Stimulated activated CD8-positive, alpha-beta memory T cell treated with anti-CD3 and anti-CD28 coated beads, Interleukin-12 subunit alpha, Interleukin-12 subunit beta, amount 100 ng/mL, for 4 hours (primary cell): ENCODE measurements at places on chromosomes 5 and 9.

DNA sequence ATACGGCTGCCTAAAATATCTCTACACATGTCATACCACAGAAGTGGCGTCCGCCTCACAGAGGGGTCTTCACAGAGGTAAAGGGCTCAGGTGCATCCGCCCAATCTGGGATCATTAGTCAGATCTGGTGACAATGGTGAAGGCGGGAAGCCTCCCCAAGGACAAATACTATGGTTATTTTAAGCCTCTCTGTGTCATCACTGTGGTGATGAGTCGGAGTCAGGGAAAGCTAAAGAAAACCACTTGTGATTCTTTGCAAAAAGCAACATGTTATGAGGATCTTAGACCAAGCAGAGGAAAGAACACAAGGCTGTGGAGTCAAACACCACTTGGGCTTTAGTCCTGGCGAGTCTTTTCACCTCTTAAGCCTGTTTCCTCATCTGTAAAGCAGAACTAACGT lies 190.4 kb downstream of the DRD1 start:
- DNase-seq = no peak

DNA sequence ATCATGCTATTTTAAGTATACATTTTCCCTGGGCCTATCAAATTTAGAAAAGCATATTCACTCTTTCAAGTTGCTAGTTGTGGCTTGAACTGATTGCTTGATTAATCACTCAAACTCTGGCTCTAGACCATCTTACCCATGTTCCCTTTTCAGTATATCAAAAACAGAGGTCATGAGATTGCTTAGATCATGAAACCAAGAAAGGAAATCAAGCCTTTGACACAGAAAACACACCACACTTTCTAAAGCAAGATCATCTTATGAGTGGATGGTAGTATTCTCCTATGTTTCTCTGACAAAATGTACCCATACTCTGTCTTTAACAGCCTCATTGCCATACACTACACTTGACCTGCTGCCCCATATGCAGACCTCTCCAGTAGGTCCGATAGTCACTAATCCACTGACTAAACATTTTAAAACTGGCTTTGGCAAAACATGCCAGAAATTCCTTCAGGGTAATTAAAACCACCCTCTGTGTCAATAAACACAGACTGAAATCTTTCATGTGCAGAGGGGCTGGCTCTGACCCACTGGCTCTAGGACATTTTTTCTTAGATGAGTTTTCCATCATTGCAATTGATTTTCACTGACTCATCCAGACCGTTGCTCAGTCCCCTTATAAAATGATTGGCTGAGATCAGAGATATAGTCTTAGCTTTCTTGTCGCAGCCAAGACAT lies 18.2 kb downstream of the PPP2R2B start:
- no peak for DNase-seq

- no peak for DNase-seq
Observed at GRCh38 chr5:80711938-80712337, 57.2 kb upstream of the DHFR start.

DNA sequence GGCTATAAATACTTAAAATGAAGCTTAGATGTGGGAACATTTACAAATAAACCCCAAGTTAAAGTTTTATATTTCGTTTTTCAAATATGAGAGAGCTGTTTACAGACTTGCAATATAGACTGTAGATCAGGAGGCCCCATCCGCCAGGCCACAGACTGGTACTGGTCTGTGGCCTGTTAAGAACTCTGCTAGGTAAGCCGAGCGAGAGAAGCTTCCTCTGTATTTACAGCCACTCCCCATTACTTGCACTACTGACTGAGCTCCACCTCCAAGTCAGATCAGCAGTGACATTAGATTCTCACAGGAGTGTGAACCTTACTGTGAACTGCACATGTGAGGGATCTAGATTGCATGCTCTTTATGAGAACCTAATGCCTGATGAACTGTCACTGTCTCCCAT lies 561.4 kb upstream of the FAM174A start:
- DNase-seq = no peak

GRCh38 chr5:158511454-158511853 lies 588.3 kb downstream of the EBF1 start:
- DNase-seq = no peak

GRCh38 chr9:8872802-8873201 lies 1073.2 kb upstream of the DMAC1 start:
- DNase-seq = no peak

DNA sequence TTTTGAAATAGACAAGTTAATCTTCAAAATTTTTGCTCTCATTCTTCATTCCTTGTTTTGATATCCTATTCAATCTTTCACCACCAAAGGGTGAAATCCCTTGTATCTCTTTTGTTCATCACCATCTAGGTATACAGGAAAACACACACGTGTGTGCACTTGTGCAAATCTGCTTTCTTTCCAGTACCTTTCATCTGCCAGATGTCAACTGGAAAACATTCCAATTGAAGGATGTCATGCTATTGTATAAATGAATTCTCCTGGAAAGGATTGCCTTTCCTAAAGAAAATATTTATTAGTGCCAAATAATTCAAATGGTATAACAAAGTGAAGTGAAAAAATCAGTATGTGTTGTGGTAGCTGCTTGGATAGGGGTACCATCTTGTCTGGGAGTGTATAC lies 123.7 kb downstream of the RANBP17 start:
- no peak for DNase-seq

DNA sequence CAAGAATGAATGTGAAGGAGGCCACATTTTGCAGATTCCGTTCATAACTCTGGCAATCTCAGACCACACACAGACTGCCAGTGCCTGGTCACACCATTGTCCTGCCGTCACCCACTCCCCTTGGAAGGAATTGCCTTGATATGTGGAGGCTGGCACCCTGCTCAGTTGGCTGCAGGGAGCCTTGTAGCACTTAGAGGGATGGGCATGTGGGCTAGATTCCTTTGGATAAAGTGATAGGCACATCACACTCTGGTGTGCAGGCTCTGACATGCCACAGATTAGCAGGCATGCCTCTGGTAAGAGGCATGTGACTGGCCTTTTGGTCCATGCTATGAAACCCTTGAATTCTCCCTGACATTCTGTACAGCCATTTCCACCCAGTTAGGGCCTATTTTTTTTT lies 254.6 kb upstream of the PIK3R1 start:
- DNase-seq = no peak

- DNase-seq = no peak
Observed at GRCh38 chr5:107184871-107185270, 485.9 kb downstream of the EFNA5 start.

- no peak for DNase-seq
Observed at GRCh38 chr9:121561385-121562222, 62.0 kb upstream of the GGTA1 start.

GRCh38 chr9:130255631-130256134 lies 9.9 kb upstream of the HMCN2 start:
- DNase-seq = no peak

GRCh38 chr5:15752663-15753285 lies 252.8 kb downstream of the FBXL7 start:
- DNase-seq = no peak

- DNase-seq = no peak
Observed at GRCh38 chr5:1772634-1773033, 27.0 kb downstream of the MRPL36 start.

- DNase-seq = no peak
Observed at GRCh38 chr5:98599016-98599415, 174.4 kb upstream of the RGMB start.

- no peak for DNase-seq
Observed at GRCh38 chr5:1549475-1550030, 25.8 kb upstream of the LPCAT1 start.

DNA sequence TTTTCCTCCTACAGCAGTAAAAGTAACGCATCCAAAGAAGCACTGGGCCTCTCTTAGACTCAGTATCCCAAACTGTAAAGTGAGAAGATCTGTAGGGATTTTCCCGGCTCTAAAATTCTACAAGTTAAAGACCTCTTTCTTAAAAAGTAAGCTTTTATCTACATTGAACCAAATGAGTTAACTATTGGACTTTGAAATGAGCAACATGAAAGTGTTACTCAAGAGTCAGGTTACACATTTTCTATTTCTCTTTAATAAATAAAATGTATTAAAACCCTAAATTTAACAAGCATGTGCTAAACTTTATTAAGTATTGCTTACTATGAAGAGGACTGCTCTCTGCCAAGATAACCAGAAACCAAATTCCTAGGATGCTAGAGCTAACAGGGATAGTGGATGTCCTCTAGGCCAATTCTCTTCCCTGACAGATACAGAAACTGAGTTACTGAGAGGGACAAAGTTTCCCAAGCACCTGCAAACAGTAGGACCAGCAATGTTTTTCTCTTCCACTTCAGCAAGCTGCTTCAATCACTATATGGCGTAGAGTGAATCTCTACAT lies 21.7 kb downstream of the NFIB start:
- no peak for DNase-seq

DNA sequence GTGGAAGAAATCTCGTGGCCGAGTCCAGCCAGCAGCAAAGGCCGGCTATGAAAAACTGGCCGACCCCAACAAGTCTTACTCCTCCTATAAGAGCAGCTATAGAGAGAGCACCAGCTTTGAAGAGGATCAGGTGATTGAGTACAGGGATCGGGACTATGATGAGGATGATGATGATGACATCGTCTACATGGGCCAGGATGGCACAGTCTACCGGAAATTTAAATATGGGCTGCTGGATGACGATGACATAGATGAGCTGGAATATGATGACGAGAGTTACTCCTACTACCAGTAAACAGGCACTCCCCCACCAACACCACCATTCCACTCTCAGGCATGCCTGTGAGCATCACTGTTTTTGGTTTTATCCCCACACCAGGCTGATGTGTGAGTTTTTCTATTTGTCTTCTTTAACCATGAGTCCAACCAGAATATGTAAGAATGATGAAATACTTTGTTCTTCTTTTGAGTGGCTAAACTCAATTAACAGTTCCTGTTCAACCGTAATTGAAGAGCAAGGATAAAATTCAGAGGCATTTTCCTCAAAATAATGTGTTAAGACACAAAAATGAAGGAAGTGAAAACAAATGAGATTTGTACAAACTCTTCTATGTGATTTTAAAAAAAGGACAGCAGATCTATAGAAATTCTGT lies 35.5 kb downstream of the RFK start:
- DNase-seq = no peak

GRCh38 chr5:39829441-39829840 lies 404.7 kb upstream of the DAB2 start:
- DNase-seq = no peak

GRCh38 chr9:110111868-110112267 lies 96.1 kb downstream of the C9orf152 start:
- DNase-seq = no peak

GRCh38 chr5:98941131-98941883 lies 12.5 kb upstream of the CHD1 start:
- DNase-seq = no peak

DNA sequence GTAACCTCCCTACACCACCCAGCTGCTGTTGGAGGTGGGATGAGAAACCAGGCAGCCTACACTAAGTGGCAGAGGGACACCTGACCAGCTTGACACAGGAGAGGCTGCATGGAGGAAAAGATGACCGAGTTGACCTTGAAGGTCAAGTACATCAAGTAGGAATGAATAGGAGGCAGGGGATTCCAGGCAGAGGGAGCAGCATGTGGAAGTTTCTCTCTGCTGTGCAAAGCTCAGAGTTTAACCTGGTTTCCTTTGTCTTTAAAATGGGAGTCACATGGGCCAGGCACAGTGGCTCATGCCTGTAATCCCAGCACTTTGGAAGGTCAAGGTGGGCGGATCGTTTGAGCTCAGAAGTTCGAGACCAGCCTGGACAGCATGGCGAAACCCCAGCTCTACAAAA lies 32.6 kb downstream of the SPRY4 start:
- DNase-seq = no peak

DNA sequence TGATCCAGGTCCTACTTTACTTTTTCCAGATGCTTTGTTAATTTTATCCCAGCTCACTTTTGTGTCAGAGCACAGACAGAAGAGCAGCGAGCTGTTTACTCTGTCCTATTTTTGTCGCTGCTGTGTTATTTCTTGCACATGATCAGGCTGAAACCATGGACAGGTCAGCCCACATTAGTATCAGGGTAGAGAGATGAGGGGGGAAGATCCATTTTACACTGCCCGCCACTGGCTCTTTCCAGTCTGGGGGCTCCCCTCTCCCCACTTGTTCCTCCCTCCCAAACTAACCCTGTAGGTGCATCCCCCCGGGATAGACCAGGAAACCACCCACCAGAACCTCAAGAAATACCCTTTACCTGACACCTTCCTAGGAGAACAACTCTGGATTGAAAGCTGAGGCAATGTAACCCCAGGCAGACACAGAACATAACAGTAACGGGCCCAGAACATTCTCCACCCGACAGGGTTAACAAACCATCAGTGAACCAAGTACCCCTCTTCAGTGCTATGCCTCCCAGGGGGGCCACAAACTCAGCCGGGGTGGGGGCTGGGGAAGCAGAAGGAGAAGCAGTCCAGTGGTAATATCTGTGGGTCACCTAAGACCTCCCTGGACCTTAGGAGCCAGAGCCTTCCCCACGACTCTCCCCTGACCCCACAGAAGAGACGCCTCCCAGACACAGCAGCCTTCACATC lies 10.3 kb downstream of the VDAC1 start:
- DNase-seq = no peak

- DNase-seq = no peak
Observed at GRCh38 chr5:80069251-80069800, 34.2 kb downstream of the THBS4 start.

DNA sequence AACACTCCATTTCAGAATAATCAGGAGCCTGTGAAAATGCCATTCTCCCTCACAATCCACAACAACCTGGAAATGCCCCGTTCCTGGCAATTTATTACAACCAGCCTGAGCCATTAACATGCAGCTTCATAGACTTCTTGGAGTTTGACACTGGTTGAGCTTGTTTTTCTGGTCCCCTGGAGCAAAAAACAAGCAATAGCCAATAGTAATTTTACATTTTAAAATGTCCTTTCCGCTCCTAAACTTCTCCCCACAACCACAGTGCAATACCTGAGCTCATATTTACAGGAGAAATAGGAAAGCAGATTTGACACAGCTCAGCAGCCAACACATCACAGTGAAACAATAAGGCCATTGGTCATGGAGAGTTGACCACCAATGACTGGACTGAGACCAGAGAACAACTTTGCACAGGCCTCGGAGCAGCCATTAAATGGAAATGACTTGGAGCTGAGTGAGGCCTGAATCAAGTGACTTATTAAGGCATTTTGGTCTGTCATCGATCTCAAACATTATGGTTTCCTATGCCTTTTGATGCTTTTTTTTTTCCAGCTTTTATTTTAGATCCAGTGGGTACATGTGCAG lies 73.0 kb downstream of the ENC1 start:
- no peak for DNase-seq

DNA sequence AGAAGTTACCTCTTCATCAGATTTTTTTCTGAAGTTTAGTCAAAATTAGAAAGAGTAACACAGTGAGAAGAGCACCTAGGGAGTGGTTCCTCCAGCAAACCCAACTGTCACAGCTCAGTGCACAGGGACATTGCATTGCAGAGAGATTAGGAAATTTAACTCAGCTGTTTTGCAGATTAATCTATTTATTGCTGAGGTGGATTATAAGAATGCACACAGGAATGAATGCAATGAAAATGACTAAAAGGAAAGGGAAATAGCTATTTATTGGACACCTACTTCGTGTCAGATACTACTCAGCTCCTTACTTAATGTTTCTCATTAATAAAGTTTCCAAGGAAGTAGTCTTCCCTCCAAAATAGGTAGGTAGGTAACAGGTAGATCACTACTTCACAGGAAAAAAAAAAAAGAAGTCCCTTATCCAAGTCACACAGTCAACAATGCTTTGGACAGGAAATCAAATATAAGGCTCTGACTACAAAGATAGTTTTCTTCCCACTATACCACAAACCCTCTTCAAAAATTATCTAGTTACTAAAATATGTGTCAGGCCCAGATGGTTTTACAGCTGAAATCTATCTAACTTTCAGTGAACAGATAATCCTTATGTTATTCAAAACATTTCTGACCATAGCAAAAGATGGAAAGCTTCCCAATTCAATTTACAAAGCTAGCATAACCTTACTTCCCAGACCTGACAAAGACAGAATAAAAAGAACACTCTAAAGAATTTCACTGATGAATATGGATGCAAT lies 442.2 kb upstream of the MPDZ start:
- no peak for DNase-seq
